ENCODE measurements at places on chromosomes 16 and 17. TPM values are rescaled to one million over a fixed set of nuclear protein-coding genes. Genes with fewer than 3 reads are reported as not detected.

The NACA2 gene
- not detected for polyA plus RNA-seq

The PSMC3IP gene
- polyA plus RNA-seq = 0.69 TPM

The MT1M gene
- not detected for polyA plus RNA-seq

The CACNG1 gene
- polyA plus RNA-seq = not detected

The QRICH2 gene
- 0.13 TPM for polyA plus RNA-seq

The HEATR9 gene
- not detected for polyA plus RNA-seq

The MT1E gene
- 7.1 TPM for polyA plus RNA-seq

The NPIPB9 gene
- polyA plus RNA-seq = 0.53 TPM

The ATXN7L3 gene
- 14.2 TPM for polyA plus RNA-seq

The KRT12 gene
- not detected for polyA plus RNA-seq

The SLC4A1 gene
- polyA plus RNA-seq = not detected

The OR1F1 gene
- not detected for polyA plus RNA-seq

The GSG1L gene
- not detected for polyA plus RNA-seq

The CD79B gene
- polyA plus RNA-seq = 14.5 TPM

All from naive thymus-derived CD8-positive, alpha-beta T cell (primary cell).